ENCODE measurements at places on chromosomes 12 and 14.
A peak's percentile ranks its signal among the peaks of the same experiment; 100 is the strongest.

DNA sequence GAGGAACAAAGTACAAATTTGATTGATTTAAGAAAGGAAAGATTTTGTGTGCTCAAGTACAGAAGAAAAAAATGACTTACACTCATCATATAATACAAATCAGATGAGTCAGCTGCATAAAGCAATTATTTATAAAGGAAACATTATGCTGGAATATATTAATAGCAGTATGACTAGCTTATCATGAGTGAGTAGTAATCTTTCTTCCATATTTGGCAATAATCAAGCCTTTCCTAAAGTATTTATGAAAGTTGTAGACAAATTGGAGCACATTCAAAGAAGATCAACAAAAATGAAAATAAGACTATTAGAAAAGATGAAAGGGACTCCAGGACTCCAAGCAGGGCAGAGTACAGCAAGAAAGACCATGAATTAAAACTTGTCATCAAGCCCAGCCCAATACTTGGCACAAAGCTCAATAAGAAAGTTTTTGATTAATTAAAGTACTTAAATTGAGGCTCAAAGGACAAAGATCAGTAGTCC lies 32.8 kb downstream of the CCER1 start:
- no peak for DNase-seq

- DNase-seq, result no peak
Measured at GRCh38 chr14:65425885-65426284, 13.4 kb downstream of the FUT8 start.

GRCh38 chr14:78951602-78952001 lies 781.4 kb downstream of the NRXN3 start:
- no peak for DNase-seq

DNA sequence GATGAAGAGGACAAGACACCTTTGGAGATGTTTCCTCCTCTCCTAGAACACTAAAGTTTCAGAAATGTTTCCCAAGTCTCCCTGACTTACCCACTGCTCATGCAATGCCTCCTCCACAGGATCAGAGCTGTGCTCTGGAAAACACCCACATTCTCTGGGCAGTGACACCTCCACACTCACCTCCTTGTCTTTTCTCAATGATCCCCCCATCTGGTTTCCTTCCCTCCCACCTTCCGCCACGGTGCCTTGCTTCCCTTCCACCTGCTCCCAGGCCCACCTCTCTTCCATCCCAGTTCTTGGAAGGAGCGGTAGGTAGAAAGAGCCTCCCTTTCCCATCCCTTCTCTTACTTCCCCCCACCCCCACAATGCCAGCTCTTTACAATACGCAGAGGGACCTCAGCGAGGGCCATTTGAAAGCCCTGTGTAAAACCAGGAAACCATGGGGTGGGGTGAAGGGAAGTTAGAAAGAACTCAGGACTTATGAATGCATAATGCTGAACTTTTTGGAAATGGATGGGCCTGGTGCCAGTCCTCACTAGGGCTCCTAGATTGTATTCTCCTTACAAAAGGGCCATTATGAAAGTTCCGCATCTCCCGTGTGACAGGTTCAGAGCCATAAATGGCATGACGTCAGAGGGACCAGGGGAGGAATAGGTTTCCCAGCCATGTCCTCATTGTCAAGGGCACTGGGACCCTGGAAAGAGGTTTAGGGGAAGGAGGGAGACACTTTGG lies 12.8 kb downstream of the FBLN5 start:
- DNase-seq, result no peak

- DNase-seq, result no peak
Measured at GRCh38 chr12:129617849-129618248, 286.0 kb downstream of the TMEM132D start.

- DNase-seq, result no peak
Measured at GRCh38 chr12:93844164-93844784, 167.1 kb downstream of the CRADD start.

DNA sequence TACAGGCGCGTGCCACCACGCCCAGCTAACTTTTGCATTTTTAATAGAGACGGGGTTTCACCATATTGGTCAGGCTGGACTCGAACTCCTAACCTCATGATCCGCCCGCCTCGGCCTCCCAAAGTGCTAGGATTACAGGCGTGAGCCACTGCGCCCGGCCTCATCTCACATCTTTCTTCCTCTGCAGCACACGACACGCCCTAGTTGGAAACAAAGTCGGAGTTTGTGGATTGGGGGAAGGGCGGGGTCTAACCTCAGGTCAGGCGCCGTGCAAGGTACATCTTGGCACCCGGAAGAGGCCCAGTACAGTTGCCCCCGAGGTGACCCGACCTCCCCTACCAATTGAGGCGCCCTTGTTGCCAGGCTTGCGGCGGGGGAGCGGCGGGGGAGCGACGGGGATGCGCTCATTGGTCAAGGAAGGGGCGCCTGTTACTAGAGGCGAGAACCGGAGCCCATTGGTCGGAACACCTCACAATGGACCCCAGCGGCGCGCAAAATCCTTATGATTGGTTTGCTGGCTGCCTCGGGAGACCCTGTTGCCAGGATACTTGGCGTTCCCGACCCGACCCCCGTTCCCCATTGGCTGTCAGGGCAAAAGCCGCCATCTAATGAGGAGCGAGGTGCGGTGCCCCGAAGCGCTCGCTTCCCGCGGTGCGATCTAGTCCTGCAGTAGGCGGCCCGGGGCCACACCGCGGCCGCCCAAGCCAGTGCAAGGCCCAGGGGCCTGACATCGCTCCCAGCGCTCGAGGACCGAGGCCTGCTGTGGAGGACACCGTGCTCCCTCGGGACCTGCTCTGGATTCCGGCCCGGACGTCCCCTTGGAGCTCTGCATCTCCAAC lies at the start of gene REC8:
Gene REC8, plus strand, starts transcription at position 659 of the 839 bp plus-strand sequence. CDS start 473 bp downstream, outside the sequence.
- peak; percentile 90 for DNase-seq

- no peak for DNase-seq
Measured at GRCh38 chr12:71870416-71870815, 30.9 kb downstream of the TBC1D15 start.
